CD14-positive monocyte (primary cell): ENCODE measurements at places on chromosomes 1 and 21.

GRCh38 chr1:24560361-24560760 lies 4.5 kb downstream of the NCMAP start:
- peaks cover 23% of the 10 kb centered on the region for H3K4me1 ChIP-seq
- no peak for DNase-seq

DNA sequence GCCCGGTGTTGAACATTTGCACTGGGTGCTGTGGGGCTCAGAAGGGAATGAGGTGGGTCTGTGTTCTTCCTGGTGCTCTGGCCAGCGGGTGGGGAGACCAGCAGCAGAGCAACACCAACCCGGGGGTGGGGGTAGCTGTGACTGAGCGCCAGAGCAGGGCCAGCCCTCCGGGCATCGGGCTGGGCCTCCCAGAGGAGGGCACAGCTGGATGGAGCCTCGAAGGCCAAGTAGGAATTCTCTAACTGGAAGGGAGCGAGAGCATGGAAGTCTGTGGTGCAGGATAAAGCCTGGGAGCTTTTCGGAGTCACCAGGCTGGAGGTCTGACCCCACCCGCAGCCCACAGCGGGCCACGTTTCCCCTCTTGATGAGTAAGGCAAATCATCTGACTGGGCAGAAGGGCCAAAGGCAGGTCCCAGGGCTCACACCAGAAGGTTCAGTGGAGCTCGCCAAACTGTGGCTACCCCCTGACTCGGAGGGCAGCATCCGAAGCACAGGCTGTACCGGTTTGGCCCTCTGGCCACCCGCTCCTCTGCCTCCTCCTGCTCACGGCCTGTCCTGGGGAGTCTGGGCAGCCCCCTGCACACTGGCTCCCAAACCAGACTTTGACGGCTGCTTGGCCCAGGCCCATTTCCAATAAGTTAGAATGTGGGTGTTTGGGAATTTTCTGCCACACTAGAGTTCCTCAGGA lies 18.8 kb downstream of the SLC1A7 start:
- H3K4me1 ChIP-seq: no peaks in the 10 kb centered on the region
- H3K27me3 ChIP-seq: no peaks in the 10 kb centered on the region
- no peak overlapping the region for H3K4me3 ChIP-seq

DNA sequence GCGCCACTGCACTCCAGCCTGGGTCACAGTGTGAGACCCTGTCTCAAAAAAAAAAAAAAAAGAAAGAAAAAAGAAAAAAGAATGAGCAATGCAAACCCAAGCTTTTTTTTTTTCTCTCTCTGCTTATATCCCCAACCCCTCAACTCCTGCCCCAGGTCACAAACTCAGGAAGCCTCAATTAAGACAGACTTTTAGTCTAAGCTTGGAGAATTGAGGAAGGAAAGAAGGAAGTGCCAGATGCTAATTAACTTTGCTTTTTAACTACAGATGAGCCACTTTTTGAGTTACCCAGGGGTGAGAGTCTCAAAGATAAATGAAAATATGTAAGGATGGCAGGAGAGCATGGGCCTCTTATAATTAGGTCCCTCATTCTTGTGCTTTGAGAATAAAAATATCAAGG lies 33.3 kb downstream of the PIK3CD start:
- no peak overlapping the region for H3K4me3 ChIP-seq
- peaks cover 78% of the 10 kb centered on the region for H3K4me1 ChIP-seq
- DNase-seq: peak; percentile 45
- no peaks in the 10 kb centered on the region for H3K27me3 ChIP-seq

DNA sequence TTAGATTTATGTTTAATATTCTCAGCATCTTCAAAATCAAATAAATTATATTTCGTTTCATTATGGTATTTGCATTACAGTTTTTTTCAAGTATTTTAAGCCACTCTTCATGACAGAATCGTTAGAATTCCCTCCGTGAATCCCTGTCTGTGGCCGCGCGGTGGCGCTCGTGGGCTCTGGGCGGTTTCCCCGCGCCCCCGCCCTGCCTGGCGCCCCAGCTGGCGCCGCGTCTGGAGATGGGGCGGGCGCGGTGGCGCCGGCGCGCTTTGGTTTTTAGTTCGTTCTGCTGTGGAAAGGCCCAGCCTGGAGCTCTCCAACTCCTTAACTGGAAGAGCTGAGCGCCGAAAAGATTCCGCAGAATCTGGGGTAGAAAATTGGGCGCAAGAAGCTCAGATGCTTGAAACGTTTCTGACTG lies 25.7 kb downstream of the PRMT2 start:
- H3K27ac ChIP-seq: no peak overlapping the region
- no peaks in the 10 kb centered on the region for H3K27me3 ChIP-seq
- H3K4me3 ChIP-seq: peak overlapping the region; percentile 34
- peaks cover 76% of the 10 kb centered on the region for H3K36me3 ChIP-seq
- DNase-seq: peak; percentile 6

GRCh38 chr1:54352755-54353154 lies 53.4 kb downstream of the SSBP3 start:
- no peak for DNase-seq
- H3K27ac ChIP-seq: no peak overlapping the region
- H3K36me3 ChIP-seq: no peaks in the 10 kb centered on the region

DNA sequence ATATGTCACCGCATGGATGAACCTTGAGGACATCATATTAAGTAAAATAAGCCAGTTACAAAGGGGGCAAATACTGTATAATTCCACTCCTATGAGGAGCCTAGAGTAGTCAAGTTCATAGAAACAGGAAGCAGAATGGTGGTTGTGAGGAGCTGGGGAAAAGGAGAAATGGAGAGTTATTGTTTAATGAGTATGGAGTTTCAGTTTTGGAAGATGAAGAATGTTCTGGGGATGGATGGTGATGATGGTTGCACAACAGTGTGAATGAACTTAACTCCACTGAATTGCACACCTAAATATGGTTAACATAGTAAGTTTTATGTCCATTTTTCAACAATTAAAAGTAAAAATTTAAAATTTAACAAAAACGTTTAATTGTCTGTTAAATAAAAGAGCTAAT lies 220.9 kb upstream of the JUN start:
- peaks cover 39% of the 10 kb centered on the region for H3K4me1 ChIP-seq
- peak; percentile 18 for DNase-seq
- H3K36me3 ChIP-seq: no peaks in the 10 kb centered on the region
- H3K27me3 ChIP-seq: no peaks in the 10 kb centered on the region

- no peaks in the 10 kb centered on the region for H3K27me3 ChIP-seq
- no peak overlapping the region for H3K4me3 ChIP-seq
- no peaks in the 10 kb centered on the region for H3K4me1 ChIP-seq
- DNase-seq: no peak
- no peaks in the 10 kb centered on the region for H3K36me3 ChIP-seq
These were observed 280.8 kb upstream of the DPYD start for GRCh38 chr1:98201666-98202081.

DNA sequence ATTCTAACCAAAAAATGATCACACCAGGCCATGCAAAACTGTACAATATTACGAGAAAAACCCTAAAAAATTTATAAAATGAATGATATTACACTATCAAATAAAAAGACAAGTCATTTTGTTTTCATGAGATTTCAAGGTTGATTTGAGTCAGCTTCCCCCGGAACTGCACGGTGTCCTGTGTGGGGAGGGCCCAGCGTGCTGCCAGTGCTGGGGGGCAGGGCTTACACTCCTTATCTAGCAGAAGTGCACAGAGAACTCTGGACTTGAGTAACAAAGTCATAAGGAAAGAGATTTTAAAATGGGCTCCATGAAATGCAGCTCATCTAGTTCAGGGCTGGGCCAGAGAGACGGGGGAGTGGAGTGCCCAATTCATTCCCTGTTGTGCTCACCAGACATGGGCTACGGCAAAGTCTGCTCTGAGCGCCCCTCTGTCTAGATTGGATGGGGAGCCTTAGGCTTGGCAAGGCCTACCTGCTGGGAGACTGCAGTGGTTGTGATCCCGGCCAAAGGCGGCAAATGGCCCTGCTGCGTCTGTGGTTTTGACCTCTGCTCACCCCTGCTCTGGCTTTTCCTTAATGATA lies 50.1 kb downstream of the COQ8A start:
- peaks cover 20% of the 10 kb centered on the region for H3K4me1 ChIP-seq
- peak overlapping the region; percentile 76 for H3K27ac ChIP-seq
- H3K36me3 ChIP-seq: peaks cover 19% of the 10 kb centered on the region
- DNase-seq: peak; percentile 30
- peak overlapping the region; percentile 46 for H3K4me3 ChIP-seq

- H3K27ac ChIP-seq: no peak overlapping the region
- H3K4me3 ChIP-seq: no peak overlapping the region
- no peaks in the 10 kb centered on the region for H3K27me3 ChIP-seq
These were observed 10.9 kb upstream of the TTC22 start for GRCh38 chr1:54811739-54812655.

- no peak for DNase-seq
- H3K27ac ChIP-seq: no peak overlapping the region
- no peak overlapping the region for H3K4me3 ChIP-seq
- H3K36me3 ChIP-seq: no peaks in the 10 kb centered on the region
These were observed 96.2 kb upstream of the IRF2BP2 start for GRCh38 chr1:234706199-234706598.

DNA sequence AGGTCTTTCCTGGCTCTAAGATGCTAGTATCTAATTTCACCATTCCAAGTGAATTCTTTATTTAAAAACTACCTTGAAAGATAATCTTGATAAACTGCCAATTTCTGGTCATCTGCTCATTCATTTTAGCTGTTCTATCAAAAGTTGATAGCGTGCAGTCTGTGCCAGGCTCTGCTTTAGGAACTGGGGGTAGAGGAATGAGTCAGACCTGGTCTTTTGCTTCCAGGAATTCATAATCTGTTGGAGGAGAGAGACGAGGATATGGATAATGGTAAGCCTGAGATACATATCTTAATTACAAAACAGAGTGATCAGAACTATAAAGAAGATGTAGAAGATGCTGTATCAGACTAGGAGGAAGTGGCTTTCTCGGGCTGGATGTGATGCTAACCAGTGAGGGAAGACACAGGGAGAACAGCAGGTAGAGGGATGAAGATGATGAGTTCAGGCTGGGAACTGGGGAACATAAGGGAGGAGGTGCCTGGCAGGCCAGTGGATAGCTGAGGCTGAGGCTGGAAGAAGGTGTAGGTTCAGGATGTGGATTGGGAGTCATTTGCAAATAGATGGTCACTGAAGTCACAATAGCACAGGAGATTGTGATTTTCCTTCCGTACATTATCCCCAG lies 12.3 kb upstream of the PHC2 start:
- no peaks in the 10 kb centered on the region for H3K27me3 ChIP-seq
- no peak overlapping the region for H3K27ac ChIP-seq
- H3K36me3 ChIP-seq: no peaks in the 10 kb centered on the region

DNA sequence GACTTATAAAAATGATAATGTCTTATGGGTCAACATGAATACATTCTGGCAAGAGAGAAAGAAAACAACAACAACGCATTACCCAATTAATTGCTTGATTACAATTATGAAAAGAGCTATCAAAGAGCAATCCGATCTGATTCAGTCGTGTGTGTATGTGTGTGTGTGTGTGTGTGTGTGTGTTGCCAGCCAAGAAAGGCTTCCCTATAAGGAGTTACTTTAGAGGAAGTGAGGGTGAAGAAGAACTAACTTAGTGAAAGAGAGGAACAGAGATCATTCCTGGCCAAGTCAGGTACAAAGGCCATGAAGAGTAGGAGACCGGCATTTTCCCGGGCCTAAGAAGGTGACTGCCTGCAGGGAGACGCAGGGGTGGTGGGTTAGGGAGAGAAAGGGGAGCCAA lies 9.4 kb downstream of the TMEM35B start:
- no peaks in the 10 kb centered on the region for H3K4me1 ChIP-seq
- H3K27ac ChIP-seq: no peak overlapping the region
- H3K27me3 ChIP-seq: no peaks in the 10 kb centered on the region
- H3K36me3 ChIP-seq: peaks cover 4% of the 10 kb centered on the region

DNA sequence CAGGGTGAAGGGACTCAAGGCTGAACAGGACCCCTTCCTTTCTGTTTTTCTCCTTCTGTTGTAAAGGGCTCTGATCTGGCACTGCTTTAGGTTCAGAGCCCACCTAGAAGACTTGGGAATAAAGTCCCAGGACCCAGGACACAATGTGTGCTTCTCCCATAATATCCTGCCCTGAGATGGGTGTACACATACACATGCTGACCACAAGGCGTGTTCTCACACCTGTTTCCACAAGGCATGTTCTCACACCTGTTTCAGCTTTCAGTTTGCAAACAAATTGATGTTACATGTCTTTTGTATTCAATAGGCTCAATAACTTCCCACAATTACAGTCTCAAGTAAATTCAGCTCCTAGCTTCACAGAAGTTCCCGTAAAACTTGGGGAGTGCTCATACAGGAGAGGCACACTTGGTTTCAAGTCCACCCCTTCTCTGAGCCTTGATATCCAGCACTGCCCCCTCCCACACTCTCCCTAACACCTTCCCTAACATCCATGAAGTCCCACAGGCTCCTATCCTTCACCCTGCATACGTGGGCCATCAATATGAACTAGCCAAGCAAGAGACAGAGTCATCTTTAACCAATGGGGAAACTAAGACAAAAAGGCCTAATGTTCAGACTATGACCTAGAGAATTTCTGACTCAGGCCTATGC lies 41.7 kb downstream of the ERI3 start:
- DNase-seq: no peak
- H3K4me1 ChIP-seq: no peaks in the 10 kb centered on the region
- H3K27ac ChIP-seq: no peak overlapping the region

DNA sequence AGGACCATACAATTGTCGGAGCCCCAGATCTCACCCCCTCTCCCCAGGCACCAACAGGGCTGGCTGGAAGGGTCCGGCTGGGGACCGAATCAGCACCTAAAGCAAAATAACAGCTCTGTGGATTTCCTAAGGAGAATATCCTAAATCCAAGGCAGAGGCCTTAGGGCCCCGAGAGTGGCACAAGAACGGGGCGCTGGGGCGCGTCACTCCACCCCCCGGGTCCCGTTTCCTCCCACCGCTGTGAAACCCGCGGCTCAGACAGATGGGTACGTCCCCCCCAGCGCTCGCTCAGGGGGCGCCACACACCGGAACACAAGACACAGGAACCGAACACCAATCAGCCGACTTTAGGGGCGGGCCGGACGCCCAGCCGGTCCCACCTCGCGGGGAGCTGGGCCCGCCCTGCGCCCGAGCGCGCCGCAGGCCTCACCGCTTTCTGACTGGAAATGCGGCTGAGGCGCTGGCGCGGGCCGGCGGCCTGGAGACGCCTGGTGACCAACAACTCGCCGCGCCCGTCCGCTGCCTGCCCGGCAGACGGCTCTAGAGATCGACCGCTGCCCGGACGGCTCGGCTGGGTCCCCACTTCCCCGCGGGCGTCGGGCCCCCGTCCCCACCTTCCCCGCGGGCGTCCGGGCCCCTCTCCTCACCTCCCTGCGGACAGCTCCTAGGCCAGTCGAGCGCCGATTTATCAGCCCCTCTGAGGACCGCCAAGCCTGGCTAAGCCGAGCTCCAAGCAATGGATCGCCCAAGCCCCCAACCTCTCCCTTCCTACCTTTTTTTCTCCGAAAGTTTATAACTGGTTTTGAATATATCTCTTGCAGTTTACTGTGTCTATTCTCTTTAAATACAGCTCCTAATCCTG lies at the start of gene HFM1:
Gene HFM1, minus strand, starts transcription at position 687 of the 862 bp plus-strand sequence. CDS start 3,755 bp downstream, outside the sequence.
- no peaks in the 10 kb centered on the region for H3K36me3 ChIP-seq
- no peak for DNase-seq
- peak within 1 kb of the TSS; percentile 71 for H3K4me3 ChIP-seq
- no peak within 1 kb of the TSS for H3K27ac ChIP-seq
- H3K4me1 ChIP-seq: peaks cover 8% of the 10 kb centered on the region
- peaks cover 13% of the 10 kb centered on the region for H3K27me3 ChIP-seq
